ENCODE measurements at places on chromosomes 5 and 9.

GRCh38 chr5:14628346-14628745, 36.2 kb upstream of the OTULIN start:
- DNase-seq, result no peak

DNA sequence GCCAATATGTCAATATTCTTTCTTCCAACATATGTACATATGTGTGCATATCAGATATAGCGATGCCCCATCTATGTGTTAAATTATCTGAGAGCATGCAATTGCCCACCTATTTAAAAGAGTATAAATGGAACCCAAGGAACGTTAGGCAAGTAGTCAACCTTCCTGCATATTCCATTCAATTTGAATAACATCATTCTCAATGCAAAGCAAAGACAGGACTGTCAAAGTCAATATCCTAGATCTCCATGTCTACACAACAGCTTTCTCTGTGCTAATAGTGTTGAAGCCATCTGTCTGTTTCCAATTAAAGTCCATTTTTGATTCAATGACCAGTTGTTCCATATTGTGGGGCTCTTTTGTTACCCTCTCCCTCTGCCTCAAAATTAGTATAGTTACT, 85.3 kb upstream of the COX7C start:
- no peak for DNase-seq

DNA sequence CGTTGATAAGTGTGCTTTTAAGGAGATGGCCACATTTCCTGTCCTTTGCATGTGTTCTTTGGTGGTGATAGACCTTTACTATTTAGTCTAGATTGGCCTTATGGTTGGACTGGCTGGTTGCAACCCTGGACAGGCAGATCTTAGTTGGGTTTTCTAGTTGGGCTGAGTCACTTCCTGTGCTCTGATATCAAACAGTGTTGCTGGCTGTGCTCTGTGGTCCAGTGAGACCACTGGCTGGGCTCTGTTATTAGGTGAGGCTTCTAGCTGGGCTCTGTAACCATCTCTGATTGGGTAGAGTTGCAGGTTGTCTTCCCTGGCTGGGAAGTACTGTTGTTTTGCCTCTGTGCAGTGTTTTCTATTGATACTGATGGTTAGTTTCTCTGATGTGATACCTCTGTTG, 432.5 kb downstream of the LRRC70 start:
- DNase-seq, result no peak

DNA sequence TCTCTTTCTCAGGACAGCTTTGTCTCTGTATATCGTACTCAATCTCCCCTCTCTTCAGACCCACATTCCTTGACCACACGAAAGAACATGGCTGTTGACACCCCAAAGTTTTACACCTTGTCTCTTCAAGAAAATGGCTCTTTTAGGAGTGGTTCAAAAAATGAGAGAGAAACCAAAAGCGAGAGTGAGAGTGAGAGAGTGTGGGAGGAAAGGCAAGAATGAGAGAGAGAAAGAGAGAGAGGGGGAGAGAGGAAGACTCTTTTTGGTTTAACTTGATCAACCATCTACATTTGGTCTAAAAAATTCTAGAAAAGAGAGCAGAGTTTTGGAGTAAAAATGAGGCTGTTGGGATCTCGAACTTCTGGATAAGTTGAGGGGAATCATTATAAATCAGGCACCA, 581.8 kb upstream of the WWC1 start:
- no peak for DNase-seq
